Stimulated activated CD8-positive, alpha-beta memory T cell treated with anti-CD3 and anti-CD28 coated beads, Interleukin-4, amount 100 ng/mL, for 1 hour (primary cell): ENCODE measurements at places on chromosomes 1 and 21.

DNA sequence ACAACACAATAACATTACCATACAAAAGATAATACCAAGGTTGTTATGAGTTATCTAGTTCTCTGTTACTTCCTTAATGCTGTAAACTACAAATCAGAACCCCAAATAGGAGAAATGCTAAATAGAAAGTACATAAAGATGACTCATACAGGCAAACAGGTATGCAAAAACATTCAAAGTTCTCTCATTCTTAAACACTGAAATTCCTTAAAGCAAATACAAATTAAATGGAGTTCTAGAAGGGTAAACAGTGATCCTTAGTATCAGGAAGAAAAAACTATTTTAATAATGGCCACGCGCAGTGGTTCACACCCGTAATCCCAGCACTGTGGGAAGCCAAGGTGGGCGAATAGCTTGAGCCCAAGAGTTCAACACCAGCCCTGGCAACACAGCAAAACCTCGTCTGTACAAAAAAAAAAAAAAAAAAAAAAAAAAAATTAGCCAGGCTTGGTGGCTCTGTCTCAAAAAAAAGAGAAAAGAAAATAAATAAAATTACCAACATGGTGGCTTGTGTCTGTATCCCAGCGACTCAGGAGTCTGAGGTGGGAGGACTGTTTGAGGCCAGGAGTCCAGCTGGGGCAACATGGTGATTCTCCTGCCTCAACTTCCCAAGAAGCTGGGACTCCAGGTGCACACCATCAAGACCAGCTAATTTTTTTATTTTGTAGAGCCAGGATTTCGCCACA, 17.5 kb downstream of the FBXO42 start:
- DNase-seq, result no peak

DNA sequence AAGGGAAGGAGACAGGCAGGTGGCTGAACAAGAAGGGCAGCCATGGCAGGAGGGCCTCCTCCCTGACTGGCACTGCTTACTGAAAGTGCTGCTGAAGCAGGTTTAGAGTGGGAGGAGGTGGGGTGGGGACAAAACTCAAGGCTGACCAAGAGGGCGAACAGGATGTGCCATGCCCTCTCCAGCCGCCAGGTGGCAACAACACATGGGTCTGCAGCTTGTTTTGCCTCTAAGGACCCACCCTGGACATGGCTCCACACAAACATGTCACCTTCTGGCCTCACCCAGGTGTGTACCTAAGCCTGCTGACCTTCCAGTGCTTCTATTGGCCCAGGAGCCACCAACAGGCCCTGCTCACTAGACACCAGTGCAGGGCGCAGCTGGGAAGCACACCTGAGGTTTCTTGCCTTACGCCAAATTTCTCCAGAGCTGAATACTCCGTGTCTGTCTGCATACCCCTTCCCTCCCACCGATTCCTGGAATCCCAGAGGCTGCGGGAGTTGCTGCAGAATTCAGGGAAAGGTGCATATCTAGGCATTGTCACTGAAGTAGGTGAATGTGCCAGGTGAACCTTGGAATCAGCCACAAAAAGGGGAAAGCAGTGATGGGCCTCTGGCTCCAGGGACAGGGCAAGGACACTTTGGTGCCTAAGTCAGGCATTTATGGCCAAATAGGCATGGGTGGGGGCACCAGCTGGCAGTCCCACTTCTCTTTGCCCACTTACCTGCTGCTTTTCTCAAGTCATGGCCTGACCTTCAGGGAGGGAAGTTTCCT, 5.3 kb downstream of the PSRC1 start:
- DNase-seq, result peak; percentile 35

DNA sequence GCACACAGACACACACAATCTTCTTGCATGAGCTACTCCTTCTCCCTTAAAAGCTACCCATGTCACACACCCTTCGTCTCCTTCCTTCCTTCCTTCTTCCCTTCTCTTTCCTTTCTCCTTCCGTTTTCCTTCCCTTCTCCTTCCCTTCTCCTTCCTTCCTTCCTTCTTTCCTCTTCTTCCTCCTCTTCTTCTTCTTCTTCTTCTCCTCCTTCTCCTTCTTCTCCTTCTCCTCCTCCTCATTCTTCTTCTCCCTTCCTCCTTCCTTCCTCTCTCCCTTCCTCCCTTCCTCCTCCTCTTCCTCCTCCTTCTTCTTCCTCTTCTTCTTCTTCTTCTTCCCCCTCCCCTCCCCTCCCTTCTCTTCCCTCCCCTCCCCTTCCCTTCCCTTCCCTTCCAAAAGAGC, 52.1 kb upstream of the LEPR start:
- DNase-seq, result no peak

GRCh38 chr1:113657556-113658063, 101.7 kb downstream of the PHTF1 start:
- DNase-seq, result no peak

DNA sequence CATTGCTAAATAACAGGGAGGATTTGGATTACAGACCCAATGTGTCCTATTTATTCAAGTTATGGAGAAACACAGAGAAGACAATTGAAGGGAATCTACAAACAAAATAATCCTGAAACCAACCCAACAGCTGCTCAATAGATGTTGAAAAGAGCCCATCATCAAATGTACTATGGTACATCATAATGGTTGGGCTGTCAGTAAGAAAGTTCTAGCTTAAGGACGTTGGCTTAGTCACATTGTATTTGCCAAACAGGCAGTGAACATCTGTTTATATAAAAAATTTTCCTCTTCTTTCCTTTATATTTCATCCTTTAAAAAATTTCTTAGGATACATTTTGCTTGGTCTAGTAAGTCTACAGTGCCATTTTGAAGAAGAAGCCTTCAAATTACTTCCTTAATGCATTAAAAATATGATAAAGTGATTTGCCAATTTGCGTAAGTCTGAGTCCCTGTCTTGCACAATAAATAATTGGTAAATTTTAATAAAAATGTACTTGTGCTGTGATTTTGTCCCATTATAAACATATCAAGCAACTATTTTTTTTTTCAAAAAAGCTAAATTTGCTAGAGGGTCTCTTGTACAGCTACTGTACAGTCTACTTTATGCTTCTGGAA, 14.4 kb downstream of the MAP3K7CL start:
- no peak for DNase-seq
